ENCODE measurements at places on chromosomes 5 and 9.

DNA sequence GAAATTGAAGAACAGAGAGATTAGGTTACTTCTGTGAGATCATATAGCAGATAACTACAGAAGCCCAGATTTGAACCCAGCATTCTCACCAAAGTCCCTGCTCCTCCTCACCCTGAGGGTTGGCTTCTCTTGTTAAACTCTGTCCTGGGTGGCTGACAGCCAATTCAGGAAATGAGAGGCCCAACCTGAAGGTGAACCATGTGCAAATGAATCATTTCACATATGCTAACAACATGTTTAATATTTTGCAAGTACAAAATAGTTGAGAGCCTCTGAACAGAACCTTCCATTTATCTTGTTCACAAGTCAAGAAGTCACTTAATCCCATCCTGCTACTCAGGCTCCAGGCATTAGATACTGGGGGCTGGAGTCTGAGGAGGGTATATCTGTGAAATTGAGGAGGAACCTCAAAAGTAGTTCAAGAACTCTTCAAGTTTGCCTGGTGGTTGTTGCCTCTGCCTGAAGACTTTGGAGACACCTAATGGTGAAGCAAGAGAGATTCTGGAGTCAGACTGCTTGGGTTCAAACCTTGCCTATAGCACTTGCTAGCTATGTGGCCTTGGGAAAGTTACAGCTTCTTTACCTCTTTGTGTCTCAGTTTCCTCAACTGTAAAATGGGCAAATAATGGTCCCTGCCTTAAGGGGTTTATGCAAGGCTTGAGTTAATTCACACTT lies 564.0 kb downstream of the PSAT1 start:
- DNase-seq, result no peak

- DNase-seq, result no peak
Observed at GRCh38 chr5:61860978-61861377, 445.0 kb upstream of the KIF2A start.

GRCh38 chr9:4921449-4921848 lies 63.6 kb upstream of the JAK2 start:
- no peak for DNase-seq

GRCh38 chr5:158832096-158832685 lies 267.5 kb downstream of the EBF1 start:
- DNase-seq, result no peak

- no peak for DNase-seq
Observed at GRCh38 chr9:33860200-33860871, 43.4 kb downstream of the UBE2R2 start.

GRCh38 chr9:34343090-34343489 lies 13.7 kb downstream of the NUDT2 start:
- no peak for DNase-seq

DNA sequence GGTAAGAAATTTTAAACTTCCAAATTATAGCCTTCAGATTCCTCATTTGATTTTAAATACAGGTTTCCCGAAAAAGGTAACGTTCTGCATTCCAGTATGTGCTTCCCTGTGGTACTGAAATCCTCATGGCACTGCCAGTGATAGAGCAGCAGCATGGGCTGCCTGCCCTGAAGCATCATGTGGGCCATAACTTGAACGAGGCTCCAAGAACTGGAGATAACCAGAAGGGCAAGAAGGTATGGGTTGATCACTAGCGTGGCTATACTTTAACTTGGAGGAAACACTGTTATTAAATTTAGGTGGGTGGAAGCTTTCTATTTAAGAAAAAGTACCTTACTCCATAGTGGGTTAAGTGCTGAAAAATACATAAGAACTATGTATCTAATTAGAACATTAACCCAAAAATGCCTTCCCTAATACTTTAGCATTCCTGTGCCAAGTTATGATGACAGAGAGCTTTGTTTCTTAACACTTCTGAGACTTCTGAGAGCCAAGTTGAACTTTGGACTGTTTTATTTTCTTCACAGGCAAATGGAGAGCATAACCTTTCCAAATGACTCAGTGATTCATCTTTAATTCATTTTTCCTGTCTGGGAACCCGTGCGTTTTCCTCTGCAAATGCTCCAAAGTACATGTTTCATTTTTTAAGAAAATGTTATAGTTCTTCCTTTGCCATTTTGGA lies 191.5 kb upstream of the GNA14 start:
- DNase-seq, result no peak

GRCh38 chr5:76620166-76620565 lies 3.0 kb downstream of the F2RL2 start:
- DNase-seq, result no peak

DNA sequence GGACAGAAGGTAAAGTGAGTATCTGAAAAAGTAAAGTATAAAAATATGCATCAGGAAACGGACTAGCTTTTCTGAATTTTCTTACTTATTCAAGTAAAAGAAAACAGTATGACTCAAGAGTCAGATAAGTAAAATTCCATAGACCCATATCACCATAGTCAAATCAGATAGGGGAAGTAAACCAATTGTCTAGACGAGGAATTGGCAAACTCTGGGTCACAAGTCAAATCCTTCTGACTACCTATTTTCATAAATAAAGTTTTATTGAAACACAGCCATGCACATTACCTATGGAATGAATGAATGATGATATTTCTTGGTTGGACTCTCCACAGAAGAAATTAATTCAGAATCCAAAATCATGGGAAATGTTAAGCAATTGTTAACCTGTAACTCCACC lies 59.1 kb upstream of the TMC1 start:
- DNase-seq, result no peak

- no peak for DNase-seq
Observed at GRCh38 chr5:157485811-157486210, 25.8 kb downstream of the NIPAL4 start.

DNA sequence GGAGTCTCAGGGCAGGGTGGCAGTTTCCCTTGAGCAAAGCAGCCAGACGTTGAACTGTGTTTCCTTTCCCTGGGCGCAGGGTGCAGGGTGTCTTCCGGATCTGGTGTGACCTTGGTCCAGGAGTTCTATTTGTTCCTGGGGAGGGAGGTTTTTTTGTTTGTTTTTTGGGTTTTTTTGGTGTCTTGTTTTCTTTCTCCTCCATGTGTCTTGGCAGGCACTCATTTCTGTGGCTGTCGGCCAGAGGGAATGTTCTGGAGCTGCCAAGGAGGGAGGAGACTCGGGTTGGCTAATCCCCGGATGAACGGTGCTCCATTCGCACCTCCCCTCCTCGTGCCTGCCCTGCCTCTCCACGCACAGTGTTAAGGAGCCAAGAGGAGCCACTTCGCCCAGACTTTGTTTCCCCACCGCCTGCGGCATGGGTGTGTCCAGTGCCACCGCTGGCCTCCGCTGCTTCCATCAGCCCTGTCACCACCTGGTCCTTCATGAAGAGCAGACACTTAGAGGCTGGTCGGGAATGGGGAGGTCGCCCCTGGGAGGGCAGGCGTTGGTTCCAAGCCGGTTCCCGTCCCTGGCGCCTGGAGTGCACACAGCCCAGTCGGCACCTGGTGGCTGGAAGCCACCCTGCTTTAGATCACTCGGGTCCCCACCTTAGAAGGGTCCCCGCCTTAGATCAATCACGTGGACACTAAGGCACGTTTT lies 3.5 kb upstream of the PHYHD1 start:
- no peak for DNase-seq

- no peak for DNase-seq
Observed at GRCh38 chr5:142150431-142150830, 41.9 kb downstream of the NDFIP1 start.

DNA sequence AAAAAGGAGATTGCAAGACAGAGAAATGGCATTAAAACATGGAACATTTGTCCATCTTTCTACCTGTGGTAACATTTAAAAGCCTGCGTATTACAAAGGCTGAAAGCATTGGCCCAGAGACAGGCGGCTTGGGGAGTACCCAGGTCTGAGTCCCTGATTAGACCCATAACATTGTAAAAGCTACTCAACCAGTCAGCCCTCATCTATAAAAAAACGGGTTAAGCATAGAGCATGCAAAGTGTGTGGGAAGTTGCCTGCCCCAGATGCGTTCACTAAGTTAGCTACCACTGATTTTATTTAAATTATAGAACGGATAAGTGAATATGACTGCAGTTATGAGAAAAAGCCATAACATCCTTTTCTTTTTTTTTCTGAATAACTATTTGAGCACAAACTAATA lies 276.1 kb downstream of the CDH12 start:
- no peak for DNase-seq

DNA sequence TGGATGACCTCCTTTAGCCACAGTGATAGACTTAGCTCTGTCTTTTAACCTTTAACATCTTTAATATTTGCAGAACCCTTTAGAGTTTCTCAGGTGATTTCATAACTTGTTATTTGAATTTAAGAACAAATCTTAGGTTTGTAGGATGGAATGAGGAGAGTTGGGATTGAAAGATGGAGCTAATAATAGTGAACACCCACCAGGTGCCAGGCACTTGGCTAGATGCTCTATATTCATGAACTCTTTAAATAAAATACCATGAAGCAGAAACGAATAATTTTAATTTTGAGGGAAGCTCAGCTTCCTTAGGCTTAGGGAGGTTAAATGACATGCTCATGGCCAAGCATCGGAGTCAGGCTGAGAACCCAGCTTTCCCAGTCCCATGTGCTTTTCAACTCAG lies 19.4 kb upstream of the CARNMT1 start:
- DNase-seq, result no peak

- no peak for DNase-seq
Observed at GRCh38 chr9:115694014-115694413, 459.6 kb upstream of the PAPPA start.

DNA sequence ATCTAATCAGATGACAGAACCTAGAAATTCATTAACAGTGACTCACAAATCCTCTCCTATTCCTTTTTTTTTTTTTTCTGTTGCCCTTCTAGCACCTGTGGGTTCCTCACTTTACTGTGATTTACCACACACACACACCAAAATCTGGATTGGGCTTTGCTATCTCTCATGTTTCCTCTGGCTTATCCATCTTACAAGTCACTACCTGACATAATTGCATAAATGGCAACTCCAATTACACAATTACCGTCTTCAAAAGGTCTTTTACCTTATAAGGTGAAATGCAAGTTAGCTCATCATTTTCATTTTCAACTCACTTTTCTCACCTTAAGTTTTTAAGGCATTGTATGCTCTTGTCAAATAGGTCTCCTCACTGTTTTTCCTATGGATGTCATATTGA lies 426.3 kb upstream of the MEF2C start:
- DNase-seq, result no peak

DNA sequence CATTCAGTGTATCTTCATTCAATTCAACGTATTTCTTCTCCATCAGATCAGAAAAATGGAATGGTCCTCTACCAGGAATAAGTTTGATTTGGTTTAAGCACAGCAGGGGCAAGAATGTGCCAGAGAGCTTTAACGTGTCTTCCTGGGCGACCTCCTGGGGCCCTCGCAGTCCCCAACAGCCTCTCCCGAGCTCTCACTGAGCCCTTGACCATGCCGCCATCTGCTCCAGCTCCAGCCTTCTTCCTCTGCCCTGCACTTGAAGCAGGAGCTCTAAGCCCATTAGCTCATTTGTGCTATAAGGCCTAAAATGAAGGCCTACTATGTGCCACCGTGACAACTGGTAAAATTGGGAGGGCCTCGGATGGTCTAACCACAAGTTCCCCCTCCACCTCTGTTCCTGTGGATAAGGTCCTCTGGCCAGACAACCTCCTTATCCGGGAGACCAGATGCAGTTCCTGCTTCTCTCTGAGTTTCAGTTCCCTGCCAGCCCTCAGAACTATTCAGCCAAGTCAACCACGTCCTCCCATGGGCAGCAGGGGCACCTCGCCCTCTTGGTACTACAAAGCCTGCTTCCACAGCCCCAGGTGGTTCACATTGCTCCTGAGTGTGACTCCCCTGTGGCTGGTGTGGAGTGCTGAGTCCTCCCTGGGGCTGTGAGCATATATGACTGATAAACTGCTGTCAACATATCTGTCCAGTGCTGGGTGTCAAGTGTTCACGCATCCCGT lies 35.8 kb downstream of the C5orf15 start:
- DNase-seq, result no peak

DNA sequence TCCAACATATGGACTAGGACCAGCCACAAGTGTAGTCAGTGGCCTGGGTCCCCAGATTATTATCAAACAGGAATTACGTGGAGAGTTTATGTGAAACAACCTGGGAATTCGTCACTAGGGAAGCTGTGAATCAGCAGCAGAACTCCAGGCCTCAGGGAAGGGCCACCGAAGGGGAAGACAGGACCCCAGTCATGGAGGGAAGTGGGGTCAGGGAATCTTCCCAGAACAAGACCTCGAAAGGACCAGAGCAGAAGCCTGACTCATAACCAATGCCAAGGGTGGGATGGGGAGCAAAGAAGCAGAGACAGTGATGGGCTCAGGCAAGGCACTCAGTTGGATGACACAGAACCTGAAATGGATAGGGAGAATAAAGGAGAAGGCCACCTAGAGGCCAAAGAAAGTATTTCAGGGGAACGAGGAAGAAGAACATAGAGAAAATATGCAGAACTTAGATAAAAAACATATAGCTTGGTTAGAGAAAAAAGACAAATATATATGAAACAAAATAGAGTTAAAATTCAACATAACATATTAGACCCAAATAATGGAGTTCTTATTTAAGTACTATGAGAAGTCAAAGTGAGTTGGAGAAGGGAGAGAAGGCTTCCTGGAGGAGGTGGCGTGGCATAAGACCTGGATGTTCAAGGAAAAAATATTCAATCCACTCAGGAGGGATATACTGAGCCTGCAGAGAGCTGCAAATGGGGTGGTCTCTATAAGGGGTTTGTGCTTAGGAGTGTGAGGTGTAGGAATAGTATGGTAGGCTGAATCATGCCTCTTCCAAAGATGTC lies 66.7 kb upstream of the CAST start:
- DNase-seq, result no peak

DNA sequence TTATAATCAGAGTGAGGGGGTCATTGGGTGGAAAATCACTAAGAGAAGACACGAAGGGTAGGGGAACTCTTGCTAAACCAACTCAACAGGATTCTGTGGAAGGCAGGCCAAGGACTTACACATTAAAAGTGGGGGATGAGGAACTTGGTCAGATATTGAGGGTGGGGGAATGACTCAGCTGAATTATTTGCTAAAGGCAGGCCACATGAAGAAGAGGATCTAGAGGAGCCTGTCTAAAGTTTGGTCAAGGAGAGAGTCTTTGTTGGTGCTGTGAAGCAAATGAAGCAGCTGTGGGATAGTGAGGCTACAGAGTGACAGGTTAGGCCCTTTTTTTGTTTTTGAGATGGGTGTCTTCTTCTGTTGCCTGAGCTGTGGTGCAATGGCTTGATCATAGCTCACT lies 63.9 kb upstream of the SPRY4 start:
- no peak for DNase-seq

- no peak for DNase-seq
Observed at GRCh38 chr5:37520811-37521210, 141.7 kb downstream of the WDR70 start.

DNA sequence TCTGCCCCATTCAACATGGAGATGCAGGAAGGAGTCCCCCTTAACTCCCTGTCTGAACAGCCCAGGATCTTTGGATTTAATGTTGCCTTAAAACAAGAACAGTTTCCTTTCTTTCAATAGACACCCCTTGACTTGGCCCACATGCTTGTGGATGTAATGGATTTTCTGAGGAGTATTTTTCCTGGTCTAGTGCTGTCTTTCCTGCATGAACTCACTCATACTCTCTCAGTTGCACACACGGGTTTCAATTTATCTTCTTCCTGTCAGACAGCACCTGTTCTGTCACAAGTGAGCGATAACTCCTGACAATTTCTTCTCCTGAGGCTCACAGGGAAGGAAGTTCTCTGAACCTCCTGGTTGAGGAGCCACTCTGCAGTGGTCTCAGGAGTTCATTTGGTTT lies 85.1 kb downstream of the ACER2 start:
- DNase-seq, result no peak

- DNase-seq, result no peak
Observed at GRCh38 chr9:137078701-137079400, 1.5 kb downstream of the UAP1L1 start.
